ENCODE measurements at places on chromosomes 3 and 15. TPM values are rescaled to one million over a fixed set of nuclear protein-coding genes. Genes with fewer than 3 reads are reported as not detected.

Gene ERC2
- 0.75 TPM for total RNA-seq

- no peak overlapping the region for H3K27ac ChIP-seq
- H3K4me1 ChIP-seq = no peaks in the 10 kb centered on the region
- H3K27me3 ChIP-seq = no peaks in the 10 kb centered on the region
- H3K36me3 ChIP-seq = no peaks in the 10 kb centered on the region
Measured at GRCh38 chr15:94395640-94396039, 164.3 kb downstream of the MCTP2 start.

GRCh38 chr15:69797051-69797595 lies 300.6 kb downstream of the TLE3 start:
- H3K27ac ChIP-seq = no peak overlapping the region
- H3K27me3 ChIP-seq = no peaks in the 10 kb centered on the region

DNA sequence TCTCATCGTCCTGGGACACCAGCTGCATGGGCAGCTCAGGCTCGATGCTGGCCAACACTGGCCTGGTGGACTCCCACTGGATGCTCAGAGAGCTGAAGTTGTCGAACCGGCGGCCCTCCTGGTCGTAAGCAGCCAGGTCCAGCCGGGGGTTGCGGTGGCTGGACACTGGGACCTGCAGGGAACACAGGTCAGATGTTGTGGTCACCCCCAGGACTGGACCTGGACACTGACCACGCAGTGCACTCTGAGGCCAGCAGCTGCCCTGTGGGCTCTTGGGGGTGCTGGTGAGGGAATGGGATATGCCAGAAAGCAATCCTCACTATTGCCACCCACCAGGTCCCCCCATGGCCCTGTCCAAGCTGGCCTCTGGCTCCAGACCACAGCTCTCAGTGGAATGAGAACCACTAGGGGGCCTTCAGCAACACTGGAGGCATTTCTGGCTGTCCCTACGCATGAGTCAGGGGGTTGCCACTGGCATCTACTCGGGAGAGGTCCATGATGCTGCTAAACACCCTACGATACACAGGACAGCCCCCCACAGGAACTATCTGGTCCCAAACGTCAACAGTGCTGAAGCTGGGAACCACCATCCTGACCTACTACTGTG lies 66.1 kb downstream of the NUP210 start:
- no peak overlapping the region for H3K4me3 ChIP-seq
- H3K27ac ChIP-seq = no peak overlapping the region

DNA sequence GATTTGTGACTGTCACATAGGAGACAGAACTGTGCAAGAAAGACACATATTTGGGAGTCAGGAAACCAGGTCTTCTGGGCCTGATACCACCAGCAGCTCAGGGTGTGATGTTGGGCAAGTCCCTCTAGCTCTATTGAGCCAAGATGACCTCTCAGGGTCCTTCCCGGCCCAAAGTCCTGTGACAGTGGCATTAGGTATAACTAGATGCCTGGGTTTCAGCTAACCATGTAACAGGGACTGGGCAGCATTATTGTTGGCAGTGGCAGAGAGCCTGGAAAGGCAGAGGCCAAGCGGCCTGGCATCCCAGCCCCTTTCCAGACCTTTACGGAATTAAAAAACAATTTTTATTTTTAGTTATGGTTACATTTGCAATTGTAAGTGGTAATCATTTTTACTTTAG lies 10.4 kb downstream of the LIMD1 start:
- no peaks in the 10 kb centered on the region for H3K27me3 ChIP-seq
- no peak overlapping the region for H3K4me3 ChIP-seq
- H3K27ac ChIP-seq = no peak overlapping the region
- H3K4me1 ChIP-seq = peaks cover 20% of the 10 kb centered on the region
- no peak for DNase-seq
- H3K36me3 ChIP-seq = 0 out of 2 replicates have a peak, but pooled peaks cover 7% of the 10 kb centered on the region
